OCI-LY7 (cell line): ENCODE measurements at places on chromosomes 12 and 14.

- no peak for DNase-seq
These were observed 907.6 kb upstream of the FLRT2 start for GRCh38 chr14:84622357-84622756.

GRCh38 chr14:44962334-44963043, 499 bp downstream of the TOGARAM1 start:
- DNase-seq = peak; percentile 81

DNA sequence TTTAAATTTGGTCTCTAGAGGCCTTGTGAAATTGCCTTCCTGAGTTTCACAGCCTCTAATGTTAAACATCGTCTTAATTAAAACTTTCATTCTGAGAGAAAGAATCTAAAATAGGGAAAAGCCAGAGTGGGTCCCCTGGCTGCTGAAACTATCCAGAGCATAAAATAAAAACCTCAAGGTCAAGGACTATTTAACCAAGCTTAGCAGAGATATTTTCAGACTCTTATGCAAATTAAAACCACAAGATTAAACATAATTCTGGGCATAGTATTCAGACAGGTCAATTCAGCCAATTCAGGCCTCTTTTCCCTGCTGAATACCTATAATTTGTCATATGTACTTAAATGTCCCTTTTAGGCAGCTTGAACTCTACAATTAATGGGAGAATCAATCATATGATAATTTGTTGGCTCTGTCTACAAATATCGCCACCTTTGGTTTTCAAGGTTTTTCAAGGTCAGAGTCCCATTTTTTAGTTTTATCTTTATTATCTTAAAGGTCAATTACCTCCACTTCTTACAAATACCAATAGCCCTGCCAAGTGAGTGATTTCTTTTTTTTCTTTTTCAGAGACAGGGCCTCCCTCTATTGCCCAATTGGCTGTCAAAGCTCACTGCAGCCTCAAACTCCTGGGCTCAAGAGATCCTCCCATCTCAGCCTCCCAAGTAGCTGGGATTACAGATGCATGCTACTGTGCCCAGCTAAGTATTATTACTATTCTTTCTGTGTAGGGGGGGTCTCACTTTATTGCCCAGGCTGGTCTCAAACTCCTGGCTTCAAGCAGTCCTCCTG, 257.1 kb downstream of the PHLDA1 start:
- peak; percentile 49 for DNase-seq

DNA sequence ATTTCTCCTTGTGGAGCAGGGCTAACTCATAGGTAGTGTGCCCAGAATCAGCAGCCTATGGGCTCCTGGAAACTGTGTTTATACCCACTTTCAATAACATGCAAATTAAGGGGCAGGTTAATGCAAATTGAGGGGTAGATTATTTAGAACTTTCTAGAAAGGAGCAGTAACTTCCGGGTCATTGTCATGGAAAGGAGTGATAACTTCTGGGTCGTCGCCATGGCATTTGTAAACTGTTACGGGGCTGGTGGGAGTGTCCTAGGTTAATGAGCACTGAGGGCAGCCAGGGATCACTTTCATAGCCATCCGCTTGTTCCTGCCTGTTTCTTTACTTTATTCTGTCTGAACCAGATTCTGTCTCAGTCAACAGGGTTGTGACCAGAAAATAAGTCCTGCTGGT, 143.3 kb upstream of the RFLNA start:
- DNase-seq = no peak
